Lower leg skin (tissue), 4 donors: ENCODE measurements at places on chromosomes 4 and X. TPM values are rescaled to one million over a fixed set of nuclear protein-coding genes. Genes with fewer than 3 reads are reported as not detected.
A peak's percentile ranks its signal among the peaks of the same experiment; 100 is the strongest.

- no peak for DNase-seq
Measured at GRCh38 chrX:153913701-153914100, 9.2 kb downstream of the AVPR2 start.

DNA sequence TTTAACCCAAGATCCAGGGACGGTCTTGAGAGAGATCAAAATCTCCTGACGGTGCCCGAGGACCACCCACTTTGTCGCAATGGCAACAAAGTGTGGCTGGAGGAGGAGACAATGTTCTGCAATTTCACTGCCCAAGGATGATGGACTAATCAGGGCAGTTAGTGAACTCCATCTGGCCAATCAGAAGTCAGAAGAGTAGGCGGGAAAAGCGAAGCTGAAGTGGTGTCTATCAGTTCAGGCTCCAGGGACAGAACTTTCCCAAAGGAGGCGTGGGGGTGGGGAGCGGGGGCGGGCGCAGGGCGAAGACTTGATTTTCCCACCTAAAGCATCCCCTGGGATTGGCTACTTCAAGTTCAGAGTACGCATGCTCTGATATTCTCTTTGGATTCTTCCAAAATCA lies 25.6 kb downstream of the SPACA5B start:
- no peak for DNase-seq

DNA sequence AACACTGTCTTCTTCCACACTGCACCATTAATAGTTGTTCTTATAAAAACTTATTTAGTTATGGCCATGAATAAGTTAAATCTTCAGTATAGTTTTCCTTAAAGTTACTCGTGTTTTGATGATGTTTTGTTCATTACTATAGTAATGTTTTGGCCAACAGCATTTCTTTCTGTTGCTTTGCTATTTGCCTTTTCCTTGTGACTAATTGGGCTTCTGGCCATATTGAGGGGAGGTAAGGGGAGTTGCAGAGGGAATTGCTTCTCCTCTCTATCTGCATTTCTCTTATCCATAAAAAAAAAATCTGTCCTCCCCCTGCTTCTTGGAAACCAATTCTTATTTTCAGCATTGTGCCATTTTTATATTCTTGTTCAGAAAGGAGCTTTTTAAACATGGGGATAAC lies 42.7 kb upstream of the ZCCHC12 start:
- DNase-seq = no peak

DNA sequence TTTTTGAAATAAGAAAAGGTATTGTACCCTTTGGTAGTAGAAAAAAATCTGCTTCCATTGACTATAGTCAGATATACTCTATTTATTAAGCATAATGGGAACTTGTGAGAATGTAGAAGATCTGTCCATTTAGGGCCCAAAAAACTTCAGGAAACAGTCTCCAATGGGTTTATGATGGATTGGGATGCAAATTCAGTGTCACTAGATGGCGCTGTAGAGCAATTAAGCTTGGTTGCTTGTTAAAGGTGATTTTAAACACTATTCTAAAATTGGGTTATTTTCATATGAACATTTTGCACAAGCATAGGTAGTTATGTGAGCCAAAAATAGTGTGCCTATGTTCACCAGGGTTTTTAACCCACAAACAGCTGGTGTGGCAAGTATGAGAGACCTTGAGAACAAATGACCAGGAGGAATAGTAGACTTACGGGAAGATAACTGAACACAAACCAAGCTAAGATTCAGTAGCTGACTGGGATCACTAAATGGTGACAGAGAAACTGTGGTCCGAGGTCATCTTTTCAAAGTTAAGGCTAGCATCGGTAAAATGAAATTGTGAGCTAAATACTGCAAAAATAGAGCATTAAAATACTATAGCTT lies 80.3 kb upstream of the LSM6 start:
- no peak for DNase-seq

GRCh38 chrX:104659005-104659744 lies 93.2 kb downstream of the IL1RAPL2 start:
- DNase-seq = no peak

- no peak for DNase-seq
Measured at GRCh38 chr4:180156684-180157083, 2086.5 kb upstream of the TENM3 start.

GRCh38 chrX:36963069-36963808 lies 44.9 kb upstream of the FAM47C start:
- no peak for DNase-seq

DNA sequence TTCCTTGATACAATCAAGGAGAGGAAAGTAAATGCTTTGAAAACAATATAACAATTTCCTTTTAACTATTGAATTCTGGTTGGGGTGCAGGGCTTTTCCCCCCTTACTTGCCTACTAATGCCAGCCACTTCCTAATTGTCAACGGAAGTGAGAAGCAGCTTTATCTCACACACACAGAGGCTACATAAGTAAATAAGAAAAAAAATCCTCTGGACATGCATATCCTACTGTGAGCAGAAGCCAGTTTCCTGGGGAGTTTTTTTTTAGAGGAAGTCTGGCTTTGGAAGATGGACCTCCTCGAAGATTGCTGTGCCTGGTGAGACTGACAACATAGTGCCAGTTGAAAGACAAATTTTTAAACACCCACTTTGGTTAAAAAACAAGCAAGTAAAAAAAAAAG lies 180.6 kb downstream of the OPHN1 start:
- no peak for DNase-seq

GRCh38 chrX:68232206-68232605 lies 201.1 kb downstream of the OPHN1 start:
- DNase-seq = no peak

- DNase-seq = no peak
Measured at GRCh38 chr4:122218762-122219161, 66.6 kb downstream of the BLTP1 start.

GRCh38 chr4:86108137-86108536 lies 251.7 kb downstream of the MAPK10 start:
- no peak for DNase-seq

- no peak for DNase-seq
Measured at GRCh38 chr4:158998624-158999023, 104.3 kb upstream of the RAPGEF2 start.

- DNase-seq = no peak
Measured at GRCh38 chr4:86950831-86951525, 16.2 kb downstream of the AFF1 start.

- no peak for DNase-seq
Measured at GRCh38 chr4:77990456-77990855, 66.7 kb upstream of the FRAS1 start.

- DNase-seq = no peak
Measured at GRCh38 chr4:77154761-77155499, 2.1 kb upstream of the CCNG2 start.

DNA sequence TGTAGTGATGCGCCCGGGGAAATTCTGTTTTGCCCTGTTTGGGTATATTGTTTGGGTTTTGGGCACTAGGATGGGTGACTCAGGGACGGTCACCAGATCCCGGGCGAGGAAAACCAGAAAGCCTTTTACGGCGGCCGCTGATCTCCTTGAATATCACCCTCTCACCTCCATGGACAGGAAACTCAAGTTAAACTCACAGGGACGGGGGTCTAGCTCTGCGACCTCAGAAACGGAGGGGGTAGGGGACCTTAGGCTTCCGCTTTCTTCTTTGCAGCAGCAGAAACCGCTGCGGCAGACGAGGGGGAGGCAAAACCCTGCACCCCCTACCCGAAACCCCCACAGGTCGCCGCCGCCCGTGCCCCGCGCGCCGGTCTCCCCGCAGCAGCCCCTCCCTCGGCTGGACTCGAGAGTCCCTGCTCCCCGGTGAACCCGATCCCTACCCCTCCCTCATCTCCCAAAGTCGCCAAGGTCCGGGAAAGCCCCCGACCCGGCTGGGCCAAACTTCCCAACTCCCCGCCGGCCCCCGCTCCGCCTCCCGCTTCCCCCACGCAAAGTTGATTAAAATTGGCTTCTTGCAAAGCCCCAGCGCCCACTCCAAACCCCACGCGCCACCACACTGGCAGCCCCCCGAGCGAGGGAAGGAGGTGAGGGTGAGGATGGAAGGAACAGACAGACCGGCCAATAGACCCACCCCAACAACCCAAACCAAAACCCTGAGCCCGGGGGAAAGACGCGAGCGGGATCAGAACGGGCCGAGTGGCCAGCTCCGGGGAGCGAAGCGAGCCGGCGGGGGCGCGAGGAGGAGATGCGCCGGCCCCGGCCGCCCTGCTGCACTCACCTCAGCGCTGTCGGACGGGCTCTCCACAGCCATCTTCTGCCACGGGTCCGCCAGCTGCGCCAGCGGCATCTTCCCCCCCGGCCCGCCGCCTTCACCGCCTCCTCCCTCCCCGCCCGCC lies 705 bp downstream of the RPS6KA3 start:
- DNase-seq = peak; percentile 85

DNA sequence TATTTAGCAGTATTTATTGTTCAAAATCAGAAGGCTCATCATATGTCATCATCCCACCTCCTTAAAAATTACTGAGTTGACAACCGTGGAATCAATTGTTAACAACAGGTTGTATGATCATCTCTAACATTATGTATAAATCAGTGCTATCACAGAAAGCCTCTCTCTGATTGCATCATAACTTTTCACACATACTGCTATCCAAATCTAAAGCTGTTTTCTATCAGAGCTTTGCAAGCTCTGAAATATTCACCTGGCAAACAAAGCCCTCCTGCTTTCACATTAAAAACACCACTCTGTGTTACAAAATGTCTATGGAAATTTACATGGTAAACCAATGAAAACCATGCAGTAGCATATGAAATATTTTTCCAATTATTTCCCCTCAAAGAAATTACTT lies 310.0 kb downstream of the PDGFC start:
- no peak for DNase-seq

DNA sequence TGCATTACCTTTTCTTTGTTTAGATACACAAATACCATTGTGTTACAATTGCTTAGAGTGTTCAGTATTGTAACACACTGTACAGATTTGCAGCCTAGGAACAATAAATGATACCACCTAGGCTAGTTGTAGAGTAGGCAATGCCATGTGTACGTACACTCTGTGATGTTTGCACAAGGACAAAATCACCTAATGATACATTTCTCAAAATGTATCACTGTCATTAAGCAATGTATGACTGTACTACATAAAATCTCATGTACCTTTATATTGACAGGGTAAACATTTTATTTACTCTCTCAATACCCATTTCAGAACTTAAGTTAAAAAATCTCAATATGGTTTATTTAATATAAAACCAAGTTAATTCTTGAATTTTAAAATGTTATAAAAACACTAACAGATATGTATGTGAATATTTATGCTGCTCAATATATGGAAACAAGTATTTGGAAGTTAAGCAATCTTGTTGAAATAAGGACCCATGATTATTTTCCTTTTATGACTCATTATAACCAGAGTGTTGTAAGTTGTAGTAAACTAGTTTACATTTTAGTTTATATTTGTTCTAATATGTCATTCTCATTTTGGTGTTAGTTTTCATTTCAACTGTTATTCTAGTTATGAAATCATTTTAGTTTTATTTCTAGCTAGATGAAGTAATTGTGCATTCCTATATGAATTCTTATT lies 409.2 kb downstream of the TLL1 start:
- DNase-seq = no peak

DNA sequence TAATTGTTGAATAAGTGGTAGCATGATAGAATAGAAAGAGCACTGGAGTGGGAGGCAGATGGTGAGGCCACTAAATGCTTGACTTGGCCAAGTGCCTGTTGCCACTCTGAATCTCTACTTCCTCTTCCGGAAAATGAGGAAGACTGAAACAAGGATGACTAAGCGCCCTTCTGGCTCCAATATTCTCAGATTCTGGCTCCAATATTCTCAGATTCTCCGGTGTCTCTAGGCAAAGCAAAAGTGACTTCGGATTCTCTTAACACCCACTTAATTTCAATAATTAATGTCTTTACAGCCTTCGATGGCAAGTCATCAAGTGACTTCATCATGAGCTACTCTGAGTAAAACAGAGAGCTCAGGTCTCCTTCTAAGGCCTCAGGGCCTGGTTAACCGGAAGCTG lies 402.2 kb upstream of the FGF13 start:
- peak; percentile 13 for DNase-seq

DNA sequence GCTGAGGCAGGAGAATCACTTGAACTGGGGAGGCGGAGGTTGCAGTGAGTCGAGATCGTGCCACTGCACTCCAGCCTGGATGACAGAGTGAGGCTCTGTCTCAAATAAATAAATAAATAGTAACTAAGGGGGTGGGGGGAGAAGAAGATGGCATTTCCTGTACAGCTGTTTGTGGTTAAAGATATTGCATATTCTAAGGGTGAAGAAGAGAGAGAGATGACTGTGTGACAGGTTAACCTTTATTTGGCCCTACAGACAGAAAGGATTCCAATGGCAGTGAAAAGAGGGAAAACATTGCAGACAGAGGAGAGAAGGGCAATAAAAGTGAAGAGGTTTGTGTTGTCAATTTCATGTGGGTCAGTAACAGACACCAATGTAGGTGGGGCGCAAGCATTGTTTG lies 9.4 kb downstream of the TASL start:
- no peak for DNase-seq

- no peak for DNase-seq
Measured at GRCh38 chr4:161629694-161630441, 533.9 kb downstream of the FSTL5 start.

DNA sequence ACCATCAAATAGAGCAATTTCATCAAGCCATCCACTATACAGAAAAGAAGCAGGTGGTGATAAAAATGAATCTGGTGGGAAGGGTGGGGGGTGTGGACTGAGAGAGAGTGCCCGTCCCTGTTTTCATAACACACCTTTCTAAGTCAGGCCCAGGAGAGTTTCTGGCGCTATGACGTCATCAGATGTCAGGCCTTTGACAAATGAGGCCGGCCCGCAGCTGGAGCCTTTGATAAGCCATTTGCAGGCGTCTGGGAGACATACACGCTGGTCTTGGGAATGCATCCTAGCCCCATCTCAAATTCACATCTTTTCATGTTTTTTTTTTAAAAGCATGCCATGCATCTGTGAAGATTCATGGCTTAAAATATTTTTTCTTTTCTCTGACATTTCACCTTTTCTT lies 404.5 kb downstream of the BCOR start:
- DNase-seq = peak; percentile 39

- no peak for DNase-seq
Measured at GRCh38 chrX:115968436-115969252, 201.9 kb upstream of the AGTR2 start.

The POU4F2 gene
- total RNA-seq = not detected

The CENPI gene
- 2.1 TPM for total RNA-seq

The SRD5A3 gene
- total RNA-seq = 7.1 TPM

The GATA1 gene
- total RNA-seq = not detected

The IQSEC2 gene
- total RNA-seq = 17.3 TPM

The MAGEA2B gene
- not detected for total RNA-seq

The DDX60 gene
- total RNA-seq = 13.5 TPM

The TTC29 gene
- total RNA-seq = not detected

The ETDB gene
- total RNA-seq = not detected

The TCEAL6 gene
- total RNA-seq = not detected

The LDB2 gene
- 7.8 TPM for total RNA-seq

The DMRTC1B gene
- total RNA-seq = not detected

The CLTRN gene
- total RNA-seq = 0.49 TPM

The TBC1D8B gene
- 2.4 TPM for total RNA-seq
